ENCODE measurements at places on chromosomes 3 and 15. TPM values are rescaled to one million over a fixed set of nuclear protein-coding genes. Genes with fewer than 3 reads are reported as not detected.

Gene RNU5B-1
- 417 TPM for total RNA-seq

Gene NAALADL2
- total RNA-seq = 0.34 TPM

Gene PRTG
- total RNA-seq = 17.1 TPM

Gene NECTIN3
- 28.7 TPM for total RNA-seq

Gene LRRIQ4
- not detected for total RNA-seq

Gene SH2D7
- total RNA-seq = not detected

Gene OXTR
- total RNA-seq = 0.95 TPM

GRCh38 chr3:31331278-31331677, 201.4 kb upstream of the STT3B start:
- no peaks in the 10 kb centered on the region for H3K36me3 ChIP-seq
- no peak for DNase-seq
- peaks cover 29% of the 10 kb centered on the region for H3K4me1 ChIP-seq
- H3K4me3 ChIP-seq = no peak overlapping the region
- no peak overlapping the region for H3K27ac ChIP-seq
- no peaks in the 10 kb centered on the region for H3K27me3 ChIP-seq

- no peaks in the 10 kb centered on the region for H3K4me1 ChIP-seq
- H3K27me3 ChIP-seq = 0 out of 3 replicates have a peak, but pooled peaks cover 5% of the 10 kb centered on the region
- DNase-seq = no peak
- no peak overlapping the region for H3K27ac ChIP-seq
- no peak overlapping the region for H3K4me3 ChIP-seq
These were observed 36.2 kb upstream of the PRR20G start for GRCh38 chr3:127324076-127324475.

- H3K27me3 ChIP-seq = no peaks in the 10 kb centered on the region
- DNase-seq = no peak
- no peaks in the 10 kb centered on the region for H3K36me3 ChIP-seq
- no peaks in the 10 kb centered on the region for H3K4me1 ChIP-seq
- H3K27ac ChIP-seq = no peak overlapping the region
These were observed 28.6 kb upstream of the SERPINI2 start for GRCh38 chr3:167502401-167502800.

DNA sequence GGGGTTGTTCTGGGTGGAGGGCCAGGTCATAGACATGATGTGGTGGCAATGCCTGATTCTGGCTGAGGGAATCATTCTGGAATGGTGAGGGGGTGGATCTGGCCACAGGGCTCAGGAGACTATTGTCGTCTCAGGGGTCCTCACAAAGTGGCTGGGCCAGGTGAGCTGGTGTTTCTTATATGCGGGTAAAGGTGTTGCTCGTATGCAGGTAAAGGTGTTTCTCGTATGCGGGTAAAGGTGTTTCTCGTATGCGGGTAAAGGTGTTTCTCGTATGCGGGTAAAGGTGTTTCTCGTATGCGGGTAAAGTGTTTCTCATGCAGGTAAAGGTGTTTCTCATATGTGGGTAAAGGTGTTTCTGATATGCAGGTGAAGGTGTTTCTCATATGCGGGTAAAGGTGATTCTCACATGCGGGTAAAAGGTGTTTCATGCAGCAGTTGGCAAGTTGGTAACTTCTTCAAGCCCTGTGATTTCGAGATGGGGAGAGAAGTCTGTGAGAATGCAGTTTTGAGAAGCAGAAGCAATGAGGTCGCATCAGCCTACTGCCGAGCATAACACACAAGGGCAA, 10.5 kb upstream of the MUC4 start:
- no peaks in the 10 kb centered on the region for H3K4me1 ChIP-seq
- DNase-seq = no peak
- H3K4me3 ChIP-seq = no peak overlapping the region
- H3K27ac ChIP-seq = no peak overlapping the region
- H3K27me3 ChIP-seq = peaks cover 8% of the 10 kb centered on the region
- no peaks in the 10 kb centered on the region for H3K36me3 ChIP-seq

DNA sequence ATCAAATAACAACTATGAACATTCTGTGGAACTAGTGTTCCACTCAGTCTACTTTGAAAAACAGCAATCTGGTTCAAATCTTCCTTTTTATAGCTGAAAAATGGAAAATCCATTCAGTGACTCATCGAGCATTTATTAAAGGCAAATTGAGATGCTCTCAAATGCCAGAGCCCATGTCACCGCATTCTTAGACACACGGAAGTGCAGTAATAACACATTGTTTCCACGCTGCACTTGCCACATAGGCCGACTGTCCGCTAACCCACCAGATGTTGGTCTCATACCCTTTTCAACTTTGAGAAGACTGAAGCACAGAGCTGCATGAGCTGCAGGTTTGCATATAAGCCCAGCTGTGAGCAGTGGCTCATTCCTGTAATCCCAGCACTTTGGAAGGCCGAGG, 95.9 kb downstream of the TMEM266 start:
- no peak overlapping the region for H3K27ac ChIP-seq
- peaks cover 4% of the 10 kb centered on the region for H3K27me3 ChIP-seq
- H3K4me3 ChIP-seq = no peak overlapping the region
- no peak for DNase-seq

- no peaks in the 10 kb centered on the region for H3K4me1 ChIP-seq
- no peak overlapping the region for H3K4me3 ChIP-seq
- no peaks in the 10 kb centered on the region for H3K27me3 ChIP-seq
- DNase-seq = no peak
- H3K36me3 ChIP-seq = no peaks in the 10 kb centered on the region
- no peak overlapping the region for H3K27ac ChIP-seq
These were observed 299.2 kb upstream of the POU1F1 start for GRCh38 chr3:87575550-87575949.

- no peaks in the 10 kb centered on the region for H3K4me1 ChIP-seq
- no peak overlapping the region for H3K4me3 ChIP-seq
- no peak overlapping the region for H3K27ac ChIP-seq
- H3K27me3 ChIP-seq = no peaks in the 10 kb centered on the region
- no peaks in the 10 kb centered on the region for H3K36me3 ChIP-seq
These were observed 10.8 kb upstream of the ZMAT3 start for GRCh38 chr3:179082416-179082815.

DNA sequence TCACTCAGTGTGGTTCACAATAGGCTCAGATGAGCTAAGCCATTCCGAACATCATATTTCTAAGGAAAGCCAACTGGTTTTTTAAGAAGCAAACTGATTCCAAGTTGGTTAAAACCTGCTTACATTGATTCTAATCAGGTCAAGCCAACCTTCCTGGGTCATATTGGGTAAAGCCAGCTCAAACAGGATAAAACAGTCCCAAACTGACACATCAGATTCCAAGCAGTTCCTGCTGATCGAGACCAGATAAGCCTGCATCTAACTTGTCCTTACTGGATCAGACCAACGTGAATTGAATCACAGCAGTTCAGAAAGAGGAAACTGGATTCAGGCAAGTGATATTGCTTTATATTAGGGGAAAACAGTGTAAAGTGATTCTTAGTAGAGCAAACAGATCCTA, 18.6 kb upstream of the THSD4 start:
- H3K36me3 ChIP-seq = no peaks in the 10 kb centered on the region
- no peaks in the 10 kb centered on the region for H3K27me3 ChIP-seq
- no peak for DNase-seq
- H3K27ac ChIP-seq = no peak overlapping the region

GRCh38 chr3:66629150-66629981, 128.5 kb upstream of the LRIG1 start:
- no peak for DNase-seq
- H3K36me3 ChIP-seq = no peaks in the 10 kb centered on the region
- peaks cover 4% of the 10 kb centered on the region for H3K27me3 ChIP-seq

- H3K36me3 ChIP-seq = no peaks in the 10 kb centered on the region
- DNase-seq = peak; percentile 28
- H3K4me1 ChIP-seq = no peaks in the 10 kb centered on the region
- H3K27ac ChIP-seq = no peak overlapping the region
- H3K4me3 ChIP-seq = no peak overlapping the region
- H3K27me3 ChIP-seq = no peaks in the 10 kb centered on the region
These were observed 22.2 kb downstream of the MESD start for GRCh38 chr15:80967451-80967850.

GRCh38 chr3:172977696-172978095, 163.3 kb downstream of the SPATA16 start:
- H3K27me3 ChIP-seq = no peaks in the 10 kb centered on the region
- H3K36me3 ChIP-seq = no peaks in the 10 kb centered on the region
- no peaks in the 10 kb centered on the region for H3K4me1 ChIP-seq
- DNase-seq = no peak
- H3K27ac ChIP-seq = no peak overlapping the region
- H3K4me3 ChIP-seq = no peak overlapping the region

DNA sequence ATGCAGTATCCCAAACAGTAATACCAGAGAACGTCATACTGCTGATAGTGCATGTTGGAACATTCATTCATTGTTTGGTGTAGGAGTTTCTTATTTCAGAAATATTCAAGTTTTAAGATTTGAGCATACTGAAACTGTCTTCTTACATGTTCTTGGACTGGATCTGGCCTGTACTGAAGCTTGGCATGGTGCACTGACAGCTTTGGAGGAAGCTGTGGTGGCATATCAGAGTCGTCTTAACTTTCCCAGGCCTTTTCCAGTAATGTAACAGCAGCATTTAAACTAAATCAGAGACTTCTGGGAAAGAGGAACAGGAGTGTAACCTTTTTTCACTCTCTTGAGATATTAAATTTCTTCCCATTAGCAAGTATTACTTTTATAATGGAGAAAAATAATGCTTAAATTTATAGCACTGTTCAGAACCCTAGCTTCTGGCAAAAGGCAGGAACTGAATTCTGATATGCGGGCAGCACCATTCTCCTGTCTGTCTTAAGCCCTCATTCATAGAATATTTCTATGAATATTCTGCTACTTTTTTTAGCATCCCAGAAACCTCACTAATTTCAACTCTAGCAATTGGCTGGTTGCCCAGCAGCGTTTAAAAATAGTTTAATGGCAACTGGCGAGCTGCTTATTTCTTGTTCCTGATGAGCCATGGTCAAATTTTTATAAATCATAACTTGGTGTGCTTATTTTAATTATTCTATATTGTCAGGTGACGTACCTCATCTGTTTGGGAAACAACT, 31.1 kb downstream of the DNAJC13 start:
- no peak overlapping the region for H3K27ac ChIP-seq
- DNase-seq = no peak
- H3K36me3 ChIP-seq = peaks cover 20% of the 10 kb centered on the region
- H3K4me1 ChIP-seq = no peaks in the 10 kb centered on the region
- H3K27me3 ChIP-seq = no peaks in the 10 kb centered on the region

DNA sequence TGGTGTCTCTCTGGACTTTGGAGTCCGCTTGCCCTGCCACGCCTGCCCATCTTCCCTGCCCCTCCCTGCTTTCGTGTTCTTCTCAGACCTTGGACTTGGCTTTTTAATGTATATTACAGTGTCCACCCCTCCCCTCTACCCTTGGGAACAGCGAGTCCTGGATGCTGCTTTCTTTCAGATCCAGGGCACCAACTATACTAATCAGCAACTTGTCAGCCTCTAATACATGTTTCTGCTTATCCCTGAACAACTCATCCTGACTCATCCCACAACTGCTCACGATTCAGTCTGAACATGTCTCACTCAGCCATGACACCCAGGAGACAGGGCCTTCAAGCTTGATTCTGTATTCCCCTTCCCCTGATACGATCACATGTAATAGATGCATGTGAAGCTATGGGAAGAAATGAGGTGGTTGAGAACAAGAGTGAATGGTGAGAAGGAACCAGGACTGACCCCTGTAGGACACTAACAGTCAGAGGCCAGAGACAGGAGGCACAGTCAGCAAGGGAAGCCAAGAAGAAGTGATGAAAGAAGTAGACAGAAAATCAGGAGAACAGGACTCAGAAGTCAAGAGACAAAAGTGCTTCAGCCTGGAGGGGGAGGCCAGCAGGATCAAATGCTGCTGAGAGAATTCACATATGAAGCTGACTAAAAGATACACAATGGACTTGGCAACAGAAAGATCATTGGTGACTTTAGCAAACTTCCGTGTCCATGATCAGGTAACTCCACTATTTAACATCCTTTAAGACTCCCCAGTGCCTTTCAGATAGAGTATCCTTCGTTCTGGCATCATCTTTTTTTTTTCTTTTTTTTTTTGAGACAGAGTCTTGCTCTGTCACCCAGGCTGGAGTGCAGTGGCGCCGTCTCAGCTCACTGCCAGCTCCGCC, 35.4 kb downstream of the BCL2L10 start:
- H3K27me3 ChIP-seq = no peaks in the 10 kb centered on the region
- no peak overlapping the region for H3K27ac ChIP-seq
- DNase-seq = peak; percentile 41
- peak overlapping the region; percentile 25 for H3K4me3 ChIP-seq
- H3K36me3 ChIP-seq = no peaks in the 10 kb centered on the region
- H3K4me1 ChIP-seq = peaks cover 38% of the 10 kb centered on the region

DNA sequence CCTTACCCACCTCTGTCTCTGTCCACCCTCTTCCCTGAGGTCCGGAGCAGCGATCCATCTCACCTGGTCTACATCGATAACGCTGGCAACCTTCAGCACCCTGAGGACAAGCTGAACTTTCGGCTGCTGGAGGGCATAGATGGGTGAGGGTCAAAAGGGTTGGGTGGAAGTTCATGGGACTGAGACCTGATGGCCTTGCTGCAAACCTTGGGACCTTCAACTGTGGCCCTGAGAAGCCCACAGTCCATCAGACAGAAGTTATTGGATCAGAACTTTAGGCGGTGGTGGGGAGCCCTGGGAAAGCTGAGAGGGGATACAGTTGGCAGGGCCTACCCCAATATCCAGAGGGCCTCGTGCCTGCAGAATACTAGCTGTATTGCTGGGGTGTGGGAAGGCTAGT, 50.5 kb downstream of the POMGNT2 start:
- H3K27ac ChIP-seq = no peak overlapping the region
- H3K27me3 ChIP-seq = no peaks in the 10 kb centered on the region
- no peak for DNase-seq
- H3K4me1 ChIP-seq = no peaks in the 10 kb centered on the region
- no peaks in the 10 kb centered on the region for H3K36me3 ChIP-seq

- H3K36me3 ChIP-seq = no peaks in the 10 kb centered on the region
- no peak overlapping the region for H3K27ac ChIP-seq
- H3K4me3 ChIP-seq = no peak overlapping the region
- no peak for DNase-seq
These were observed 254.6 kb upstream of the RBMS3 start for GRCh38 chr3:29026286-29026685.

GRCh38 chr3:45993421-45994027, 2.1 kb downstream of the FYCO1 start:
- no peak for DNase-seq
- no peak overlapping the region for H3K27ac ChIP-seq
- H3K4me3 ChIP-seq = no peak overlapping the region
- H3K36me3 ChIP-seq = no peaks in the 10 kb centered on the region
- peaks cover 3% of the 10 kb centered on the region for H3K27me3 ChIP-seq
- peaks cover 31% of the 10 kb centered on the region for H3K4me1 ChIP-seq

GRCh38 chr3:179660872-179661271, 8.0 kb downstream of the USP13 start:
- H3K4me3 ChIP-seq = no peak overlapping the region
- H3K36me3 ChIP-seq = no peaks in the 10 kb centered on the region
- H3K27me3 ChIP-seq = no peaks in the 10 kb centered on the region
- no peak for DNase-seq
- peaks cover 100% of the 10 kb centered on the region for H3K4me1 ChIP-seq
- no peak overlapping the region for H3K27ac ChIP-seq

DNA sequence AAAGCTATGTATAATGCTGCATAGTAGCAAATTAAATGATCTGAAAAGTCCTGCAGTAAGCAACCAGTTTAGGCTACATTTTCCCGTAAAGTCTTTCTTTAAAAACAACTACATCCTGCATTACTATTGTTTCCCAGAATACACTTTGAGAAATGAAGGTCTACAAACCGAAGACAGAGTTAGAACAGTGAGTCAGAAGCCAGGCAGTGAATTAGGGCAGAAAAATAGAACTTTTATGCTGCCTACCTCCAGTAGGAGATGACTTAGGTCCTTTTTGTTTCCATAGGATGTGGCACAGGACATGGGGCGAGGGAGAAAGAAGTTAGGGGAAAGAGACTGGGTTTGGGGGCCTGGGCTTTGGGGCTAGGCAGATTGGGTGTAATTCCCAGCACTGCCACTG, 127.3 kb downstream of the PPM1L start:
- DNase-seq = no peak
- H3K4me3 ChIP-seq = no peak overlapping the region
- H3K27me3 ChIP-seq = no peaks in the 10 kb centered on the region
- H3K36me3 ChIP-seq = no peaks in the 10 kb centered on the region

Data from HepG2 (cell line).